Epithelial cell of umbilical artery (primary cell): ENCODE measurements at places on chromosomes 11 and 22. TPM values are rescaled to one million over a fixed set of nuclear protein-coding genes. Genes with fewer than 3 reads are reported as not detected.

Gene NRIP3
- total RNA-seq, result 7.0 and 24.0 TPM in 2 replicates

Gene TMEM86A
- total RNA-seq, result 1.3 and 1.5 TPM in 2 replicates

Gene TMPRSS4
- not detected in 2 replicates for total RNA-seq

Gene TRPC6
- under 0.01 TPM in 1 of 2 replicates, not detected in the other for total RNA-seq

Gene LRP4
- 0.46 and 0.65 TPM in 2 replicates for total RNA-seq

Gene SLC7A4
- not detected in 2 replicates for total RNA-seq

Gene GSTT2
- 1.2 TPM in 1 of 2 replicates, not detected in the other for total RNA-seq

Gene SCGB1C1
- total RNA-seq, result not detected in 2 replicates

Gene PKP3
- 0.15 and 0.32 TPM in 2 replicates for total RNA-seq

Gene ABCC8
- total RNA-seq, result not detected in 2 replicates

Gene BMAL1
- total RNA-seq, result 6.2 and 7.8 TPM in 2 replicates

Gene PLAAT5
- not detected in 2 replicates for total RNA-seq

Gene ACR
- total RNA-seq, result not detected in 2 replicates

Gene IMMP1L
- total RNA-seq, result 8.1 and 9.4 TPM in 2 replicates

Gene PGR
- under 0.01 TPM in 2 replicates for total RNA-seq

Gene PRR33
- total RNA-seq, result not detected in 2 replicates

Gene ANGPTL5
- total RNA-seq, result under 0.01 TPM in 1 of 2 replicates, not detected in the other

Gene PHLDA2
- 7.1 and 8.1 TPM in 2 replicates for total RNA-seq

Gene USP2
- 0.15 and 0.32 TPM in 2 replicates for total RNA-seq

Gene APOA5
- total RNA-seq, result not detected in 2 replicates

Gene AMOTL1
- total RNA-seq, result 29.3 and 35.4 TPM in 2 replicates

Gene HEPHL1
- not detected in 2 replicates for total RNA-seq

Gene GGT1
- 0.30 and 0.32 TPM in 2 replicates for total RNA-seq

Gene SCGB1A1
- not detected in 2 replicates for total RNA-seq

Gene MPEG1
- total RNA-seq, result not detected in 2 replicates

Gene ENTHD1
- not detected in 2 replicates for total RNA-seq
